GM10248 (cell line): ENCODE measurements at places on chromosomes 7 and 10.

DNA sequence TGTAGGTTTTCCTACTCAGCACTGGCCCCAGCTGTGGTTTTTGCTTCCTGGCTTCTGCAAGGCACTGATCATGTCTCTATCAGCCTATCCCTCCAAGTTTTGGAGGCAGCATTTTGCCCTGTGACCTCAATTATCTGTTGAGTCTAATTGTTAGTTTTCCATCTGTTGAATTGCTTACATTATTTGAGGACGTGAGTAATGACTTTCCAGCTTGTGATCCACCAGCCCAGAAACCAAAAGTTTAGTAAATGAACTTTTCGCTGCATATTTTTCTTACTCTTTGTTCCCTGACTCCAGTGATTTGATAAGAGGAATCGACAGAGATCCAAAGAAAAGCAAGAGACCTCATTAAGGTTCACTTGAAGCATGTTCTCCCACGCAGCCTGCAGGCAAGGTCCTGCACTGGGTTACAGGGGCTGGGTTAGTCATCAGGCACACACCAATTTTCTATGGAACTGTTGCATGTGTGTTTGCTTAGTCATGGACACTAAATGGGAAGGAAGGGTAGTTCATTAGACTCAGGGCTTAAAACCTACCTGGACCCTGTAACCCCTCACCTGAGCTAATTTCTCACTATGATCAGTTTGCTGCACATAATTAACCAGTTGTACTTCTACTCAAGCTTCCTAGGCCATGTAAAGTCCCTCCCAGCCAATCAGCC is 57.2 kb downstream of the AKR1E2 start:
- DNase-seq, result no peak

GRCh38 chr10:25696013-25696708 is 237.9 kb upstream of the MYO3A start:
- no peak for DNase-seq

DNA sequence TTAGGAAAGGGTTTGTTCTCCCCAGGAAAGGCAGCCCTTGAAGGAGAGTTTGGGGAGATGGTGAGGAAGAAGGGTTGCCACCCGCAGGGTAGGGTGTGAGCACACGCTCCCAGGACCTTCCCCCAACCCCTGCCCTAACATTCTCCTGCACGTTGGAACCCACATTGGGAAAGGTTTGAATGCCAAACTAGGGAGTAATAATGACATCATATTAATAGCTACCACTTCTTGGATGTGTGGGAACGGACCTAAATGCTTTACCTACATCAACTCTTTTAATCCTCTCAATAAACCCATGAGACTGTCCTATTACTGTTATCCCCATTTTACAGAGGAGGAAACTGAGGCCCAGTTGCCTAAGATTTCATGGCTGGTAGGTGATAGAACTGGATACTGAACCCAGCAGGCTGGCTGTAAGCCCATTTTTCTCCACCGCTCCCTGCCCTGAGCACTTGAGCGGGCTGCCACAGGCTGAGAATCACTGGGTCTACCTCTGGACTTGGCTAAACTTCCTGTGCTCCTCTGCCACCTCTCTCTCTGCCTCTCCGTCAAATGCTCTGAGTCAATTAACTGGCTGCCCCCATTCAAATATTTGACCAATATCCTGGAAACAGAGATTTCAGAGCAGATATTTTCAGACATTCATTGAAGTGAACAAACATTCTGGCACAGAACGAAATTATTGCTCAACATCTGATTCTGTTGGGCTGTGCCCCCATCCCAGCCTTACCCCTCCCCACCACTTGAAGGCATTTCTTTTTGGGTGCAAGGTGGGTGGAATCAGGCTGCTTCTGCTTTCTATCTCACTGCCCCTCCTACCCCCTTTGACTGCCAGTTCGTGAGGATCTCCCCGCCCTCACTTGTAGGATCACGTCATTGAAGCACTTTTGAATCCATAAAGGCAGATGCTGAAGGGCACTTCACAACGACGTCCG is 129.7 kb downstream of the C10orf105 start:
- no peak for DNase-seq

DNA sequence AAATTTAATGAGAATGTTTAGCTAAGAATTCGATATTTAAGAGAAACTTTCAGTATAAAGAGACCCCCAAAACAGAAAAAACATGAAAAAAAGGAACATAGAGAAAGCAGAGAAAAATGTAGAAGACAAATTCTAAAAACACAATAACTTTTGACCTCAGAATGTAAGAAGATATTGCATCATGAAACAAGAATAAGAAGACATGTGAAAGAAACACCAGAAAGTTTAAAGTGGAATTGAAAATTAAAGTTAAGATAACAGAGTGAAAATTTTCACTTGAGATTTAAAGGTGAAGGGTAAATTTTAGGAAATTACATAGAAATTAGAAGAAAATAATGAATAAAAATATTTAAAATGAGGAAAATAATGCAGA is 78.2 kb upstream of the FAM3C start:
- no peak for DNase-seq

- DNase-seq, result no peak
These were observed 613.8 kb downstream of the ZWINT start for GRCh38 chr10:55747244-55747643.
